T-helper 17 cell (primary cell): ENCODE measurements at places on chromosomes 13 and 19.
A peak's percentile ranks its signal among the peaks of the same experiment; 100 is the strongest.

GRCh38 chr13:114035583-114036531, 62.0 kb upstream of the C13orf46 start:
- DNase-seq: no peak

- no peak for DNase-seq
Measured at GRCh38 chr19:47012617-47013016, 7.0 kb upstream of the NPAS1 start.

DNA sequence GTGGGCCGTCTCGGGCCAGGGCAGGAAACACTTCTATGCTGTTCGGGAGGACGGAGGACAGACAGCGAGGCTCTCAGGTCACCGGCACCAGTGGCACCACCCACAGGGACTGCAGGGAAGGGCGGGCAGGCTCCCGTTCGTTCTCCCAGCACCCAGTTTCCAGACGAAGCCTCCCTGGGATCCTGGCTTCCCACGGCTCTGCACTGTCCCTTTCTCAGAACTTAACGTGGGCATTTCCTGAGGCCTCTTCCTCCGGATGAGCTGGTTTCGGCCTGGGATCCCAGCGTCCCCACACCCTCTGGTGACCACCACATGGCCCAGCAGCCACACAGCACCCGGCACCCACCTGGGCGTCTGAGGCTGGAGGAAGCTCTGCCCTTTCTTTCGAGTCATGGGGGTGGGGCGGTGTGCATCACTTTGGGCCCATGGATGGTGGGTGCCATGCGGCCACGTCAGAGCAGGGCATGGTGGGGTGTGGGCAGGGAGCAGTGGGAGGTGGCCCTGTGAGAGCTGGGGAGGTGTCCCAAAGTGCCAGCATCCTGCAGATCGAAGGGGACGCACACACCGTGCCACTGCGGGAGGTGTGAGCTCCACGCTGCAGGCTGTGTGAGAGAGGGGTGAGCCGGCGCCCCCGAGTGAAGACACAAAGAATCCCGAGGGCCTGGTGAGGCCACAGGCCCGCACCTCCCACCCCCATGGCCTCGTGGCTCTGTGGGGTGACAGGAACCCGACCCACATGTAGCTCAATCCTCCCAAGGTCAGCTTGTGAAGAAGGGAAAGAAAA, 38.7 kb upstream of the GRTP1 start:
- no peak for DNase-seq

DNA sequence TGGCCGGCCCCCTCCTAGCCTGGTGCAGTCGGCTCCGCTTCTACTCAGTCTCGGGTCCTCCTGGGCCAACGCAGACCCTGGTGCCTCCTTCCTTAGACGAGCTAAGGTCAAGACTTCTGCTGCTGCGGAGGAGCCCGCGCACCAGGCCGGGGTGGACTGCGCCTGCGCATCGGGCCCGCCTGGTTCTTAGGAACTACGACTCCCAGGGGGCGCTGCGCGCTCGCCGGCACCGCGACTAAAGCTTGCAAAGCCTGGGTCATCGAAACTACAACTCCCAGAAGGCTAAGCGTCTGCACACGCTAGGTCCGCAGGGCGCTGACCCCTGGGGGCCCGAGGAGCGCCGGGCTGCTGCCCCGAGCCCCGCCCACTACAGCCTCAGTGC, at the start of gene ZNF835:
ZNF835 (minus strand) TSS at position 145 of the 382 bp plus-strand sequence. CDS start 6,559 bp downstream, outside the sequence.
- peak; percentile 77 for DNase-seq

DNA sequence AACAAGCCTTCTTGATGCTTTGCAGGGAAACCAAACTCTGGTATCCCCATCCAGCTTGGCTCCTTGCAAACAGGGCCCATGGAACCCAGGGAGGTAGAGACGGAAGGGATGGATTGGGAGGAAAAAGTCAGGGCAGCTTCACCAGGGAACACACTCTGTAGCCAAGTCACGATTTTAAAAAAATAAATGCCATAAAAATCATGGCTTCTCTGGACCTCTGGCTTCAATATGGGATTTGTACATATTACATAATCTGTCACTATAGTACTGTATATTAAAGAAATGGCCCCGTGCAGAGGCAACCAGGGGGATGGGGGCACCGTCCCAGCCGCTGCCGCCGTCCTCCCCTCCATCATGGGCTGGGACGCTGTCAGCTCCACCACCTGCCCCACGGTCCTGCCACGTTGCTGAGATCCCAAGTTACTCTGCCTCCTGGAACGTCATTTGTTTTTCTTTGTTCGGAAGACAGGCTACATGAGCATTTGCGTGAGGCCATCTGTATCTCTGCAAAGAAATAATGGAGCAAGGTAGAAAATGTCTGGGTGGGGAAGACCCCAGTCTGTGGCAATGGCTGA, 313.3 kb downstream of the ZNF536 start:
- DNase-seq: no peak

- DNase-seq: peak; percentile 15
Measured at GRCh38 chr13:36819739-36820090, 693 bp downstream of the RFXAP start.

GRCh38 chr19:39127812-39128515, 2.4 kb downstream of the PAK4 start:
- no peak for DNase-seq

DNA sequence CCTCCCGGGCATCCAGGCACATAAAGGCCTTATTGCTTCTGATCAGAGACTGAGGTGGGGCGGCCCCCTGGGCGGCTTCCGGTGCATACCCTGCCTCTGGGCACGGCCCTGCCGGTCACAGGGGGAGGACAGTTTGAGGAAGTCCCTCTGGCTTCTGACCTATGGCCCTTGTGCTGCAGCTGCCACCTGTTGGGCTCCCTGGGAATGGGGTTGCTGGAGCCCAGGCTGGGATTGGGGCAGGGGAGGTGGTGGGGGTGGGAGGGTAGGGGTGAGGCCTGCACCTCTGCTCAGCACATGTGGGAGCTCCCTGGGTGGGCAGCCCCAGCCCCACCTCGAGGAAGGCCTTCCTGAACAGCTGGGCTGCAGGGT, 10.7 kb downstream of the ANO8 start:
- no peak for DNase-seq

DNA sequence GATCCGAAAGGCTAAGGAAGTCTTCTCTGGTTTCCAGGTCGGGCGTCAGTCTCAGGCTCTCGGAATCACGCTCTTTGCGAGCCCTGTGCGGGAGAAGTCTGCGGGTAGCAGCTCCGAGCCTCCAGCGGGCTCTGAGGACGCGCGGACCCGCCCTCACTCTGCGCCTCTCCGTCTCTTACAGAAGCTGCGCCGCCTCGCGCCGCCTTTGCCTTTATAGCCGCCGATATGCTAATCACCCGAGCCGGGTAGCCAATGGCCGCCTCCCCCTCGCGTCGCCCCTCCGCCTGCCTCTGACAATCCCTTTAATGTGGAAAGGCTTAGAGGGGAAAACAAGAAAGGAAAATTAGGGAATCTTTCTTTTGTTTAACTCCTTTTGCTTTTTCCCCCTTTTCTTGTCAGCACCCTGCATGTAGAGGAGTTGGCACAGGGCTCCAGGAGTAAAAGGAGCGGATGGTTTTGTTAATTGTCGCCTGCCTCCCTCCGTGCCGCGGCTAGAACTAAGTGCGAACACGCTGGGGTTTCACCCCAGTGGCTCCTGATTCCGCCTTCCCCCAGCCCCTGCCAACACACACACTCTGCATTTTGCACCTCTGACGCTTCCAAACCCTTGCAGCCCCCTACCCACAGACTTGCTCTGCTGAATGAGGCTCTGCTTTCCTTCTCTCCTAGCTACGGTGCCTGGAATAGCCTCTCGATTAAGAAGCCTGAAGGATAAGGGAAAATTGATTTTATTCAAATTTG, at the start of gene PCDH8:
PCDH8 (minus strand) TSS at position 186 of the 741 bp plus-strand sequence. CDS start 204 bp downstream, outside the sequence.
- no peak for DNase-seq

DNA sequence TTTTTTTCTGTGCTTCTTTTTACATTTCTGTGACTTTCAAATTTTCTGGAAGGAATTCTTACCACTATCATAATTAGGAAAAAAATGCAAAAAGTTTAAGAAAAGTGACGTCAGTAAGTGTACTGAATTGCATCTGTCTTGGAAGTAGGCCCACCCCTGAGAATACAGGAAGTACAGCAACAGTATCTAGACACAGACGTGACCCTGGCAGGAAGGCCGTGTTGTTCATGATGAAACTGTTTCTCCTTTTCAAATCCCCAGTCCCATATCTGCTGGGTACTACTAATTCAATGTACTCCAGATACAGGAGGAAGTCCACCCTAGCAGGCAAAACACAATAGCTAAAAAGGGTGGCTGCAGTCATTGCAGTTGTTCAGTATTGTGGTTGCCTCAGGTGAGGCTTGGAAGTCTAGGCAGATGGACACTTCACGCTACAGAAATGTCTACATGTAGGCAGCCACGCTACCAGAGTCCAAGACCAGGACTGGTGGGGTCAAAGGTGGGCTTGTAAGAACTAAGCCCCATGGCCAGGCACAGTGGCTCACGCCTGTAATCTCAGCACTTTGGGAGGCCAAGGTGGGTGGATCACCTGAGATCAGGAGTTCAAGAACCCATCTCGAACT, 49.6 kb upstream of the MED4 start:
- no peak for DNase-seq

DNA sequence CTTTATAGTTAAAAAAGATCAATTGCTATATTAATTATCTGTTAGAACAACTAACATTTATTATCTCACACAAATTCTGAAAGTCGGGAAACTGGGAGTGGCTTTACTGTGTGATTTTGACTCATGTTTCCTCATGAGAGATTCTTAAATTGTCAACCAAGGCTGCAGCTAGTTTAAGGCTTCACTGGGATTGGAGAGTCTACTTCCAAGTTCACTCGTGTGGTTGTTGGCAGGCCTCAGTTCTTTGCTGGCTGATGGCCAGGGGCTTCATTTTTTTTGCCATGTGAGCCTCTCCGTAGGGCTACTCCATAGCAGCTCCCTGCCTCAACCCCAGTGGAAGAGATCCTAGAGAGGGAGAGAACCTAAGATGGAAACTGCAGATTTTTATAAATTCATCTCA, 24.5 kb upstream of the LPAR6 start:
- no peak for DNase-seq

DNA sequence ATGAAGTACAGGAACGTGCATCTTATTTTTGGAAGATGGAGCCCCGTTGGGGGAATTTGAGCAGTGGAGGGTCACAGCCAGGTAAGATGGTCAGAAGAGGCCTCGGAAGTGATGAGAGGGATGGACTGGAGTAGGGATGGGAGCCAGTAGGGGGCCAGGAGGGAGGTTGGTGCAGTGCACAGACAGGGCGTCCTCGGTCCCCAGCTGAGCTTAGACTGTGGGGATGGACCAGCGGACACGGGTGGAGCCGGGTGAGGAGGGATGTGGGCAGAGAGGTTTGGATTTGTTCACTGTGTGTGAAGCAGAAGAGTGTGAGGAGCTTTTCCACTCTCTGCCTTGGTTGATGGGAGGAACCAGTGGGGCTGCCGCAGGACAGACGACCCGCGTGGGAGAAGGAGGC, 10.6 kb downstream of the RPS9 start:
- DNase-seq: no peak

- DNase-seq: peak; percentile 24
Measured at GRCh38 chr13:110874508-110874960, 40.3 kb downstream of the ANKRD10 start.

GRCh38 chr13:97437729-97438128, 3.8 kb downstream of the RAP2A start:
- no peak for DNase-seq

- DNase-seq: peak; percentile 52
Measured at GRCh38 chr19:44845612-44846454, at the start of gene NECTIN2. NECTIN2 (plus strand) TSS chr19:44846297; CDS start chr19:44846526, 229 bp downstream.

DNA sequence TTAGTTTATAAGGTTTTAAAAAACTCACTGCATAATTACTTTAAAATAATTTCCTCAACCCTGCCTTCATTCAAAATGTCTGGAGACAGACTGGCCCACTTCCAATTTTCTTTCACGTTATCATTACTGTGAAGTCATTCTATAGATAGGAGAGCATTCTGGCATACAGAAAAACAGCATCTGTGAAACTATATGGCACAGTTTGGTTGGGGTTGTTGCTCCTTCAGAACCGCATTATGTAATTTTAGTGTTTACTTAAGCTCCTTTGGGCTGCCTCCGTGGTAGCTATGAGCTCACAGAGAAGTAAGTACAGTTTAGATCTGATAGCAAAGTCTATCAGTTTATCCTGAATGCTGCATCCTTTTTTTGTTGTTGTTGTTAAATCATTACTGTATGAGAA, 104.3 kb downstream of the KCNRG start:
- DNase-seq: no peak

DNA sequence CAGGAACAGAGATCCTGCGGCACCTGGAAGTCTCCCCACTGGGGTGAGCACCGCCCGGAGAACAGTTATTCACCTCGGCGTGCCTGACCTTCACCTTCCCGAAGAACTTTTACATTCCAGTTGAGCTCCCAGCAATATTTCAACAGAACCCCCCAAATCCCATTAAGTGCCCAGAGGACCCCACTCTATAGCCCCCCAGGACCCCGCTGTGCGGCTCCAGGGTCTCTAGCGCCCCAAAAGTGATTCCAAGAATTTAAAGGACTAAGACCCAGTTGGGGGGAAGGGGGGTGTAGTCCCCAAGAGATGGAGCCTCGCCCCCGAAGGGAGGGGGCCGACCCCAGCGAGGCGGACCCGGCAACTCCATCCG, 480 bp downstream of the GPR108 start:
- DNase-seq: no peak

GRCh38 chr19:49599378-49600295, 8.7 kb downstream of the PRR12 start:
- no peak for DNase-seq

GRCh38 chr13:32135056-32135390, 103.4 kb downstream of the FRY start:
- DNase-seq: no peak

GRCh38 chr13:41835871-41836270, 125.0 kb downstream of the VWA8 start:
- no peak for DNase-seq
